ENCODE measurements at places on chromosomes 16 and 17.

DNA sequence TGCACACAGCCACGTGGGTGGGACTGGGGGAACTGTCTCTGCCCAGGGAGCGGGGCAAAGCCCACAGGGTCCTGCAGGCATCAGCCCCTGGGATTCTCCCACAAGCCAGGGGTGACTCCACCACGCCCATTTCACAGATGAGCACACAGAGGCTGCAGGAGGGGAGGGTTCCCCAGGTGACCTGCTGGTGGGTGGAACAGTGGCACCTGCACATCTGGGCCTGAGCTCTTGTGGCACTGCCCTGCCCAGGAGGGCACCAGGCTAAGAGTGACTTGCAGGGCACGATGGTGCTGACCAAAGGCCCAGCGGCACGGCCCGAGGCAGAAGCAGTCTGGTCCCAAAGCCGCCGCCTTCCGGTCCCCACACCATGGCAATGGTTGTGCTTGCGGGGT is 23.9 kb downstream of the PIEZO1 start:
- no peak for DNase-seq

DNA sequence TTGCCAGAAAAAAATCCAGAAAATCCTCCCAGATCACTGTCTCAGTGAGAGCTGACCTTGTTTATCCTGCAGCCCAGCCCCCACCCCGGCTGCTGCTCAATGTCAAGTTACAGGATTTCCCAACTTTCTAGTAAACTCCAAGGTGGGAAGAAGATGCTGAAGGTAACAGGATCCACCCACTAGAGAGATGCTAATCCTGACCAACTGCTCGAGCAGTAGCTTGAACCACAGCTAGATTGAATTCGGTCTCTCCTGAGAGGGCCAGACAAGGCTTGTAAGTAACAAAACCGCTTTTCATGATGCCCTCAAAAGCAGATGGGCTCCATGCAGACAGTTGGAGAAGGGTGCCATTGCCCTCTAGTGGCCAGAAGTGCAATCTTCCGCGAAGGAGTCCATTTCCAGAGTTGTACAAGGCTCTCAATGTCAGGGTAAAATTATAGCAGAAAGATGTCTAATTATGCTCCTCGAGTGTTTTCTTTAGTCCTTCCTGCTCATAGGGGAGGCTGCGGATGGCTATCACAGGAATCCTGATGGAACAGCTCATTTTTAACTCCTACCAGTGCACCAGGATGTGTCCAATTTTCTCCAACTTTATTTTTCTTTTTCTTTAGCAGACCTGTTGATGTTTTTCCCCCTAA is 3.9 kb downstream of the CDH11 start:
- DNase-seq, result peak; percentile 57

GRCh38 chr17:27269974-27270373 is 23.9 kb upstream of the WSB1 start:
- DNase-seq, result no peak

DNA sequence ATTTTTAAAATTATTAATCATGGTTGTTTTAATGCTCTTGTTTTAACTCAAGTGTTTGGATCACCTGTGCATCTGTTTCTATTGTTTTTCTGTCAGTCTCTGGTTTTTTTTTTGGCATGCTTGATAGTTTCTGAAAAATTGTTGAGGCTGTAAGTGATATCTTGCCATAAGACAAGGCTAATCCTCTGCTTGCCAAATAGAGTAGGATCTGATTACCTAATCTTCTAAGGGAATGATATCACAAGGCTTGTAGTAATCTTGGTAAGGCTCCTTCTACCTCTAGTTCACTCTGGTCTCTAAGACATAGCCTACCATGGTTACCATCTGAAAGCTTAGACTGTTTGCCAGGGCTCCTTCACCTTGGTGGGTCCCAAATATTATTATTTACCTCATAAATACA is 81.0 kb downstream of the ATF7IP2 start:
- no peak for DNase-seq

DNA sequence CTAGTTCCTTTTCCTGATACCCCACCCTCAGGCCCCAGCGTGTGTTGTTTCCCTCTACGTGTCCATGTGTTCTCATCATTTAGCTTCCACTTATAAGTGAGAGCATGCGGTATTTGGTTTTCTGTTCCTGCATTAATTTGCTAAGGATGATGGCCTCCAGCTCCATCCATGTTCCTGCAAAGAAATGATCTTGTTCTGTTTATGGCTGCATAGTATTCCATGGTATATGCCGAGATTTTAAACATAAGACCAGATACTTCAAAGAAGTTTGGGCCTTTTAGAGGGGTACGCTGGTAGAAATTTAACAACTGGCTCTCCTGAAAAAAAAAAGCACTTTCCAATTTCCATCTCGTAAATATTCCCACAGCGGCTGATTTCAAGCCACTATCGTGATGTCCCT is 59.8 kb downstream of the IRF8 start:
- DNase-seq, result no peak

DNA sequence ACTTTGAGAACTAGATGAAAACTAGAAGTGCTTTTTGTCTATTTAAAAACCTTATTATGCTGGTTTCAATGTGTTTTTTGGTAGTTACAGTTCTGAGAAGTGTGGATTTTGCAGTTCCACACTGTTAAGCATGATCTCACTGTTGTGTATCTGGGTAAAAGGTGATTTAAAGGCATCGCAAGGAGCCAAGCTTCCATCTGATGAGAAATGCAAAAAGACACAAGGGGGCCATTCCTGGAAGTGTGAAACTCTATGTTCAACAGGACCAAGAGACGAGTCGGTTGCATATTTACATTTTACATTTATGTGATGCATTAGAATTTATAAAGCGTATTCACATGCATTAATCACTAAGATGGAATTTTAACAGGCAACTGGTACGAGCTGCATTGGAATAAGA is 490.8 kb downstream of the NPIPA7 start:
- no peak for DNase-seq

GRCh38 chr16:87058728-87059250 is 258.4 kb downstream of the C16orf95 start:
- DNase-seq, result no peak

- no peak for DNase-seq
Observed at GRCh38 chr17:78899361-78900260, 3.4 kb downstream of the CEP295NL start.

DNA sequence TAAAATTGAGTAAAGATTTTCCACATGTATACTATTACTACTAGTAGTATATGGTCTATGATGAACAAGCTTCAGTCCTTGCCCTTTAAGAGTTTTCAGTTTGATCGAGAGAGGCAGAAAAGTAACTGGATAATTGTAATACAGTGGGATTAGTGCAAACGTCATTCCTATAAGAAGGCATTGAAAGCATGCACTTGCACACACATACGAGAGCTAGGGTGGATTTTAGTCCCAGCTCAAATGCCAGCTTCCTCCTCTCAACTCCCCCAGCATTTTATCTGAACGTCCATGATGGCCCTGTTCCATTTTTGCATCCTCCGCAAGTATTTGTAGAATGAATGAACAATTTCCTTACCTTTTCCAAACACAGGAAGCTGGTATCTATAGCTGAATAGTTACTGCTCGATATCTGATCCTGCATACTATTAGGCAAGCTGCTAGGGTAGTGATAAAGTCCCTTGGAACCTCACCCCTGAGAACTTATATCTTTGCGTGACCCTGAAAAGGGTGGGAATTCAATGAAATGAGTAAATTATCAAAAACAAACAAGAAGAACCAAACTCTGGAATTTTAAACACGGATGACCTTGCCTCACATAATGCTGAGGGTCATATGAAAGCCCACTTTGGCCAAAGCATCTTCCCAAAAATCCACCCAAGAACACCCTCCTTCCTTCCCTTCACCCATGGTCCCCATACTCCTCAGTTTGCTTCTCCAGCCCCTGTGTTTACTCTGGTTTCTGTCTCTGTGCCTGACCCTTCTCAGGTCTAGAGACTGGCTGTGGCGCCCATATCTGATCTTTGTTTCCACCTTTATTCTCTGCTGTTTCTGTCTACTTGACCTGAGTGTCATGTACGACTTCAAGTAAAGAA is 60.5 kb downstream of the TMEM100 start:
- DNase-seq, result no peak

DNA sequence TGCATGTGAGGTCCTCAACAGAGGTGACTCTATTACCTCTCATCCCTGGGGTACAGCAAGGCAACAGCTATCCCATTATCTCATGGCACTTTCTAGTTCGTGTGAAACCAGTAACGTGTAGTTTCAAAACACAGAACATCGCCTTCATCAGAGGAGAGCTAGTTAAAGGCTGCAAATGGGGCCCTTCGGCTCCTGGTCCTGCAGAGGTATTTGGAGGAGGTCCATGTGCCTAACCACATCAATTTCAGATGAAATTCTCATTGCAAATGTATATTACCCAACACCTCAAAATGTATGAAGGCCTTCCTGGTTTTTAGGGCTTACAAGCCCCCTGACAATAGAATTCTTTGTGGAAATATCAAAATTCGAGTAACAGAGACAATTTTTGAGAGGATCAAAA is 95.7 kb upstream of the PSMD7 start:
- DNase-seq, result no peak

Measured in DMS79 treated with DMSO at 0.1 percent for 48 hours (cell line).